Tibial nerve (tissue), 4 donors: ENCODE measurements at places on chromosomes 1 and 21. TPM values are rescaled to one million over a fixed set of nuclear protein-coding genes. Genes with fewer than 3 reads are reported as not detected.
A peak's percentile ranks its signal among the peaks of the same experiment; 100 is the strongest.

CFH gene
- 164 TPM for total RNA-seq

GRCh38 chr1:246782120-246782900 is 58.1 kb downstream of the SCCPDH start:
- H3K27ac ChIP-seq = no peak overlapping the region
- H3K4me3 ChIP-seq = no peak overlapping the region
- no peaks in the 10 kb centered on the region for H3K27me3 ChIP-seq
- H3K4me1 ChIP-seq = peaks cover 24% of the 10 kb centered on the region
- DNase-seq = no peak

DNA sequence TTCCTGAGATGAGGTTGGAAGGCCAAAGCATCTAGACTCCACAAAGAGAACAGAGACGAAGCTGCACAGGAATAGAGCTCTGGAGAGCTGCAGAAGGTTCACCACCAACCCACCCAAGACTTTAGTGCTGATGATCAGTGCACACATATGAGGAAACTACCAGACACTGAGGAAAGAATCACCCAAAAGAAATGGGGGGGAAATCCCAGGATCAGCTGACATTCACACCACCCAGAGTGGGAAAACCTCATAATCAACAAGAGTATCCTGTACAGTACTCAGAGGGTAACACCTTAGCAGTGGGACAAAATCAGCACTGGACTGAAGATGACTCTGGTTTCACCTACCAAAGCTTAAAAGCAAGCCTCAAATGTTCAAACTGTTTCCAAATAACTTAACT is 36.4 kb downstream of the DENND1B start:
- no peaks in the 10 kb centered on the region for H3K4me1 ChIP-seq
- DNase-seq = no peak
- H3K4me3 ChIP-seq = no peak overlapping the region

FNDC7 gene
- total RNA-seq = not detected

- peaks cover 49% of the 10 kb centered on the region for H3K36me3 ChIP-seq
- no peak overlapping the region for H3K4me3 ChIP-seq
- no peaks in the 10 kb centered on the region for H3K27me3 ChIP-seq
- no peak for DNase-seq
- H3K27ac ChIP-seq = no peak overlapping the region
- H3K4me1 ChIP-seq = peaks cover 12% of the 10 kb centered on the region
Observed at GRCh38 chr1:172588296-172589291, 55.6 kb downstream of the SUCO start.

DNA sequence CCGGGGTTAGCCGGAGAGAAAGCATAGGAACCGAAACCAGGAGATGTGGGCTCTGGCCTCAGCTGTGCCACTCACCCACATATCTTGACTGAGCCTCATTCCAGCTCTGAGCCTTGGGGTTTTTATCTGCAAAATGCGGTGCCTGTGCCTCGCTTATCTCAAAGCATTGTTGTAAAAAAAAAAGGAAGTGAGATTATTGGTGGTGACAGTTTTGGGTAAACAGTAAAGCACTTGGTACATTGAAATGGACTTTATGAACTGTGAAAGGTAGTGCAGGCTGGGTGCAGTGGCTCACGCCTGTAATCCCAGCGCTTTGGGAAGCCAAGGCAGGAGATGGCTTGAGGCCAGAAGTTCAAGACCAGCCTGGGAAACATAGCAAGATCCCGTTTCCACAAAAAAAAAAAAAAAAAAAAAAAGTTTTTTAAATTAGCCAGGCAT is 3.8 kb downstream of the PTAFR start:
- H3K4me3 ChIP-seq = no peak overlapping the region
- no peaks in the 10 kb centered on the region for H3K27me3 ChIP-seq
- DNase-seq = no peak
- H3K27ac ChIP-seq = no peak overlapping the region
- no peaks in the 10 kb centered on the region for H3K36me3 ChIP-seq

SELL gene
- total RNA-seq = 3.9 TPM

GRCh38 chr1:59150577-59151386 is 146.1 kb upstream of the FGGY start:
- no peak overlapping the region for H3K4me3 ChIP-seq
- no peaks in the 10 kb centered on the region for H3K4me1 ChIP-seq
- H3K27ac ChIP-seq = peak overlapping the region; percentile 67
- peak; percentile 65 for DNase-seq
- H3K27me3 ChIP-seq = no peaks in the 10 kb centered on the region

DNA sequence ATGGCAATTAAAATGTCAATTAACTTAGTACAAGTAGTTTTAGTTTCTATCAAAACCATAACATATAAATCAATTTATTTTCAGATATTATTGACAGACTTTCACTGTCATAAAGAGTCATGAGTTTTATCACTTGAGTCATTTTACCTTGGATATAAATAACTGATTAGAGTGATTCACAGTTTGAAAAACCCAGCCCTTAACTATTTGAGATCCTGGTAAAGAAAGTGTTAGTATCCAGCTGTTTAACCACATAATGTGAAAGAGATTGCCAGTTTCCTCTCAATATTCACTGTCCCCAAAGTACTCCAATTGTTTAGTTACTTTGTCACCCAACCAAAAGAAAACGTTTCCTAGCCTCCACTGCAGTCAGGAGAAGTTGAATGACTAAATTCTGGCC is 91.3 kb downstream of the UCHL5 start:
- no peaks in the 10 kb centered on the region for H3K36me3 ChIP-seq
- no peak for DNase-seq
- H3K27me3 ChIP-seq = no peaks in the 10 kb centered on the region
- no peaks in the 10 kb centered on the region for H3K4me1 ChIP-seq

- no peaks in the 10 kb centered on the region for H3K27me3 ChIP-seq
- H3K36me3 ChIP-seq = no peaks in the 10 kb centered on the region
- DNase-seq = no peak
- no peak overlapping the region for H3K4me3 ChIP-seq
- no peak overlapping the region for H3K27ac ChIP-seq
Observed at GRCh38 chr1:87263785-87264184, 64.9 kb upstream of the LMO4 start.

CNKSR1 gene
- not detected for total RNA-seq

AKR1A1 gene
- 66.9 TPM for total RNA-seq

SPRR2G gene
- not detected for total RNA-seq

AXDND1 gene
- 0.22 TPM for total RNA-seq

DNA sequence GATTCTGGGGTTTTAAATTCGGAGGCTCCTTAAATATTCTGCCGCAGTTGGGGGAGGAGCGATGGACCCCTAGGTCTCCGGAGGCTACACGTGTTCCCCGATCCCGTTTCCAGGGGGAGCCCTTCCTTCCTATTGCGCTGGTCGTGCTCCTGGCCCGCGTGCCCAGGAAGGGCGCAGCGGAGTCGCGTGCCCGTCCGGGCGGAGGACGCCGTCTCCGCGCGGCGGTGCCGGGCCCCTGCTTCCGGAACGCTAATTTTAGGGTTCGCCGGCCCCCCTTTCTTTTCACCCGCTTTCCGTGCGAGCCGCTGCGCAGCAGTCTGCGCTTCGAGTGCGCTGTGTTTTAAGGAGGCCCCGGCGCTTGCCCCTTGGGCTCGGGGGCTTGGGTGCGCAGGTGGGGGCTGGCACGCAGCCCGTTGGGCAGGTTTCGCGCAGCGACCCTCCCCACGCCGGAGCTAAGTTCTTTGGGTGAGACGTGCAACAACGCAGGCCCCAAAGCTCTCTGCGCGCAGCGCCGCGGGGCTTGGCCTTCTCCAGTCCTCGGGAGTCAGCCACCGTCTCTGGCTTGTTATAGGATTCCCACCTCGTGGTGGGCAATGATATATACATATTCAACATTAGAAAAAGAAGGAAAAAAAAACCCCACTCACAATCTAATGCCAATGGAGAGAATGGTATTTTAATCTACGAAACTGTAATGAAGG is 43.5 kb upstream of the DNAJC6 start:
- no peaks in the 10 kb centered on the region for H3K27me3 ChIP-seq
- no peaks in the 10 kb centered on the region for H3K36me3 ChIP-seq
- peak overlapping the region; percentile 71 for H3K27ac ChIP-seq
- no peaks in the 10 kb centered on the region for H3K4me1 ChIP-seq

- H3K4me1 ChIP-seq = no peaks in the 10 kb centered on the region
- no peak overlapping the region for H3K27ac ChIP-seq
- H3K36me3 ChIP-seq = no peaks in the 10 kb centered on the region
- no peaks in the 10 kb centered on the region for H3K27me3 ChIP-seq
- DNase-seq = no peak
Observed at GRCh38 chr1:111911776-111912515, 77.5 kb downstream of the KCND3 start.

DNA sequence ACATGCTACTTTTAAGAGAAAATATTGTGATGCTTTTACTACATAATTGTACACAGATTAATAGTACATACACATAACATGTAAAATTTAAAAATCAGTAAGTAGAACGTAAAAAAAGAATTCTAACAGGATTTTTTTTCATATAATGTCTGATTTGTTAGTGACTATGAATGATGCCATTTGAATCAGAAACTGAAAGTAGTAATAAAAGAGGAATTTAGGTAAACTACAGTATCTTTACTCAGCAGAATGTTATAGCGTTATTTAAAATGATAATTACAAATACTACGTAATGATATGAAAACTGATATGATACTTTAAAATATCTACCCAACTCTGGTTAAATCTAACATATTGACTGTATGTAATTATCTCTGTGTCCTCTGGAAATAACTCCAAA is 116.1 kb downstream of the DENND1B start:
- no peaks in the 10 kb centered on the region for H3K36me3 ChIP-seq
- H3K4me1 ChIP-seq = no peaks in the 10 kb centered on the region
- H3K4me3 ChIP-seq = no peak overlapping the region
- no peaks in the 10 kb centered on the region for H3K27me3 ChIP-seq
- H3K27ac ChIP-seq = no peak overlapping the region
- DNase-seq = no peak

FAM177B gene
- total RNA-seq = not detected

SV2A gene
- total RNA-seq = 0.66 TPM

- DNase-seq = no peak
- H3K27ac ChIP-seq = no peak overlapping the region
- H3K27me3 ChIP-seq = no peaks in the 10 kb centered on the region
- H3K36me3 ChIP-seq = no peaks in the 10 kb centered on the region
- peaks cover 3% of the 10 kb centered on the region for H3K4me1 ChIP-seq
Observed at GRCh38 chr1:162218975-162219374, 149.5 kb downstream of the NOS1AP start.

DNA sequence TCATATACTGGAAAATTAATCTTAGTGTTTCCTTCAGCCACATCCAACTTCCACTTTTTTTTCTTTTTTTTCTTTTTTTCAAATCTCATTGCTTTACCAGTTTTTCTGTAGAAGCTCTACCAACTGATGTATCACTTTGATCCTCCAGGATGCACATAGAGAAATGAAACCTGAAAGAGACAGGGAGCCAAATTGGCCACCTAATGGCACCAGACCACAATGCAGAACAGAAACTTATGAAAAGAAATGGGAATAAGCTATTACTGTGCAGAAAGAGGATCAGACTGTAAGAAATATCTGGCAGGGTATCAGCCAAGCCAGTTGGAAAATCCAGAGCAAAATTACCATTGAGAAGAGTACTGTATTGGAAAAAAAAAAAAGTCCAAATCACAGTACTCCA is 1514.2 kb downstream of the MRPL39 start:
- DNase-seq = no peak
- no peak overlapping the region for H3K4me3 ChIP-seq
- H3K27ac ChIP-seq = no peak overlapping the region
- H3K27me3 ChIP-seq = no peaks in the 10 kb centered on the region
- no peaks in the 10 kb centered on the region for H3K36me3 ChIP-seq
- H3K4me1 ChIP-seq = no peaks in the 10 kb centered on the region

AADACL3 gene
- total RNA-seq = not detected

DNA sequence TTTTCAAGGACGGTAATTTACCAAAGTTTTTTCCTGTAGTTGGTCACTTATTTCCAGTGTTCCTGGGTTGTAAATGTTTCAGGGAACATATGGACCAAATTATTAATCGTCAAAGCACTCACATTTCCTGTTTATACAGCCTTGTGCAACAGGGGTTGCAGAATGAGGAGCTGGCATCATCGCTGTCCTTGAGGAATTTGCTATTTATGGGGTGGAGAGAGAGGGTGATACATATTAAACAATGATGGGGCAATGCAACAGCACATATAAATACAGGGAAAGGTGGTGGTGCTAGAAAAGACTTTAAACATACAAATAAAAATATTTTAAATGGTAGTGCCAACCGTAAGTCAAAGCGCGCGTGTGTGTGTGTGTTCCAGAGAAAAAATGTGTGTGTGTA is 369.8 kb downstream of the NPHP4 start:
- no peak overlapping the region for H3K27ac ChIP-seq
- no peaks in the 10 kb centered on the region for H3K27me3 ChIP-seq
- DNase-seq = no peak
- H3K4me1 ChIP-seq = no peaks in the 10 kb centered on the region
- no peaks in the 10 kb centered on the region for H3K36me3 ChIP-seq
- no peak overlapping the region for H3K4me3 ChIP-seq

- H3K4me1 ChIP-seq = no peaks in the 10 kb centered on the region
- no peak for DNase-seq
- H3K27me3 ChIP-seq = no peaks in the 10 kb centered on the region
- peaks cover 21% of the 10 kb centered on the region for H3K36me3 ChIP-seq
- no peak overlapping the region for H3K27ac ChIP-seq
Observed at GRCh38 chr1:43653339-43653738, 3.4 kb downstream of the KDM4A start.

DNA sequence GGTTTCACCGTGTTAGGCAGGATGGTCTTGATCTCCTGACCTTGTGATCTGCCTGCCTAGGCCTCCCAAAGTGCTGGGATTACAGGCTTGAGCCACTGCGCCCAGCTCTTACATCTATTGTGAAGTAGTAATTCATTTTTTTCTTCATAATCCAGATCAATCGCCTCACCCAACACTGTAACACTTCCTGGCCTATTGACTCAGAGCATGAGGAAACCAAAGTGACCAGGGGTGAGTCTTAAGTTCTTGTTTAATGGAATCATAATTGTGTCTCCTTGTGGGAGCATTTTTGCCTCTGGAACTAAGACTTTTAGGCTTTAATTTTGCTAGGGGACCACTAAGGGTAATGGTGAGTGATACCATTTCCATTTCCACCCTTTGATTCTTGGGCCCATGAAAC is 27.4 kb downstream of the TNFSF18 start:
- no peak overlapping the region for H3K27ac ChIP-seq
- H3K27me3 ChIP-seq = no peaks in the 10 kb centered on the region
- H3K4me3 ChIP-seq = no peak overlapping the region
- H3K36me3 ChIP-seq = no peaks in the 10 kb centered on the region
- DNase-seq = no peak

KIAA1614 gene
- 22.6 TPM for total RNA-seq

GRCh38 chr21:28669971-28670653 is 322.6 kb downstream of the LTN1 start:
- no peaks in the 10 kb centered on the region for H3K27me3 ChIP-seq
- H3K27ac ChIP-seq = no peak overlapping the region
- DNase-seq = no peak
- H3K4me3 ChIP-seq = no peak overlapping the region
- no peaks in the 10 kb centered on the region for H3K4me1 ChIP-seq
